ENCODE measurements at places on chromosomes 3 and 15.

DNA sequence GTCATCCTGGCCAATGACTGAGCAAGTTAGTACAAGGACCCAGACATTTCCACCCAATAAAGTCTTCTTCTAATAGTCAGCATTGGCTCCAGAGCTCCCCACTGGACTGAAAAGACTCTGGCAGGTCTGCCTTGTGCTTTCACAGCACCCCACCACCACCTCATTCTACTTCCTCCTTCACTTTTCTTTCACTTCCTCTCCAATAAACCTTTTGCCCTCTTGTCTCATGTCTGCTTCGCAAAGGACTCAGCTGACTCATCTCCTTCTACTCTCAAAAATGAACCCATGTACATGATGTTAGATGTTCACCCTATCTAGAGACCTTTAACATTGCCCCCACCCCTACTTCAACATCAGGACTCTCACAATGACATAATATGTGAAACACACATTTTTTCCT, 181.0 kb upstream of the PPP2R3A start:
- DNase-seq, result no peak

GRCh38 chr3:21989341-21990042, 238.5 kb upstream of the ZNF385D start:
- no peak for DNase-seq

- DNase-seq, result no peak
These were observed 237.6 kb downstream of the ITPR1 start for GRCh38 chr3:4730719-4731118.

DNA sequence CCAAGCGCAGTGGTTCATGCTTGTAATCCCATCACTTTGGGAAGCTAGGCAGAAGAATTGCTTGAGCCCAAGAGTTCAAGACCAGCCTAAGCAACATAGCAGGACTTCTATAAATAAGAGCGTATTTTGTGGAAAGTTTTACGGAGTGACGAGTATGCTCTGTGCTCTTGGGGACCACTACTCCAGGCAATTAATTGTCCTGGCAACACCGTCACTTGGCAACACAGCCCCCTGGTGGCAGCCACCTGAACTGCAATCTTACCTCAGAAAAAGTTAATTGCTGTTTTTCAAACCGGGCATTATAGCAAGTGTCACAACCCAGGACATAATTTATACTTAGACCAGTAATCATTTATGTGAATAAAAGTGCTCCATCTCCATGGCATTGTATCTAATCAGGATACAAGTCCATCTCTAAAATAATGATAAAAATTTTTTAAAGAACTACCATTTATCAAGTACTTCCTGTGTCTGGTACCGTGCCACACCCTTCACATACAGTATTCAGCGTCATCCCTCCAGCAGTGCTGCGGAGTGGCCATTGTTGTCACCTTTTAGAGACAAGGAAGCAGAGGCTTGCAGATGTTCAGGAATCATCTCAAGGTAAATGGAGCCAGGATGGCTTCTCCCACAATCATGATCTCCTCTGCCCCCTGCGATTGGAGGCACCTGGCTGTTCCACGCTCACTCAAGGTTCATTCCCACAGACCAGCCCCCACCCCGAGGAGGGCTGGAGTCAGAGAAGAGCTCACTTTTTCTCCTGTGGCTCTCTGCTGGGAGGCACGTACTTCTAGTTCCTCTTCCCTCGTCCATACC, 34.5 kb downstream of the PLA2G4D start:
- peak; percentile 68 for DNase-seq

- no peak for DNase-seq
These were observed 523.2 kb upstream of the ZNF717 start for GRCh38 chr3:76308541-76308940.

DNA sequence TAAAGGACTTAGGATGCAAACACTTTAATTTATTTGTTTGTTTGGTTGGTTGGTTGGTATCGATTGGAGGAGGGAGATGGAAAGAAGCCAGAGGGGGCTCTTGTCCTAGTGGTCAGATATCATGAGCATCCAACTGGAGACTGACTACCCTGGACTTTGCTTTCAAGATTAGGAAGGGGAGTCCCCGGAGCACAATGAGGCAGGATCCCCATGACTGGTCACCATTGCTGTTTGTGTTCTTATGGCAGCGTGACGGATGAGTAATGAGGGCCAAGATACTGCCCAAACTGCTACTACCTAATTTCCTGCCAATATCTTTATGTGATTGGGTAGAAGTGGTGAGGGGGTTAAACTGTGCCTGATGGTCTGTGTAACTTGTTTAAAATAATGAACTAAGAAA, 354.6 kb upstream of the ROPN1 start:
- no peak for DNase-seq

DNA sequence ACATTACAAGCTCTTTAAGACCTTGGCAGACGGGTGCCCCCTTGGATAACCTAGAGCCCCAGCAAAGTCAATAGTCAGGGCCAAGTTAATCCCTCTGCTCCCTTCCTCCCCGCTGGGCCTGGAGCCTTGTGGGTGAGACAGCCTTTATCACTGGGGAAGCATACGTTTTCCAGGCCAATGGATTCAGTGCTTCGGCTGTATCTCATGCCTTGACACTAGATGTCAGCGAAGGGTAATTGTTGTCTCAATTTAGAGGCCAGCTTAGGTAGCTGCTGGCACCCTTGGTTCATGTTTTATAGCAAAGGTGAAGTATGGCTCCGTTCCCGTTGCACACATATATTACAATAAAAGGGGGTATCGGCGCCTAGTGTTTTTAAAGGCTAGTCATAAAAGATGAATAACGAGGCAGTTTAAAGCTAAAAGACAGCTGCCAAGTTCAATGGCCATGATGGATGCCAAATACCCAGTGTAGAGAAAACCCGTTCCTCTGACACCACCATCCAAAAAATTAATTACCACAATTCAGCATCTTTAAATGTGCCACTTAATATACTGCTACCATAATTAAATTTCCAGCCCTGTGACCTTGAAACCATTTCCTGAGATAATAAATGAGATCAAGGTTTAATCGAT, 52.3 kb upstream of the BNIP2 start:
- DNase-seq, result no peak

GRCh38 chr15:81480645-81481053, 106.6 kb upstream of the TMC3 start:
- no peak for DNase-seq

- DNase-seq, result no peak
These were observed 3.5 kb upstream of the ISG20 start for GRCh38 chr15:88635318-88635717.

GRCh38 chr3:116265320-116265695, 180.0 kb downstream of the LSAMP start:
- no peak for DNase-seq

- DNase-seq, result no peak
These were observed 116.0 kb downstream of the TBC1D5 start for GRCh38 chr3:17626395-17626794.

DNA sequence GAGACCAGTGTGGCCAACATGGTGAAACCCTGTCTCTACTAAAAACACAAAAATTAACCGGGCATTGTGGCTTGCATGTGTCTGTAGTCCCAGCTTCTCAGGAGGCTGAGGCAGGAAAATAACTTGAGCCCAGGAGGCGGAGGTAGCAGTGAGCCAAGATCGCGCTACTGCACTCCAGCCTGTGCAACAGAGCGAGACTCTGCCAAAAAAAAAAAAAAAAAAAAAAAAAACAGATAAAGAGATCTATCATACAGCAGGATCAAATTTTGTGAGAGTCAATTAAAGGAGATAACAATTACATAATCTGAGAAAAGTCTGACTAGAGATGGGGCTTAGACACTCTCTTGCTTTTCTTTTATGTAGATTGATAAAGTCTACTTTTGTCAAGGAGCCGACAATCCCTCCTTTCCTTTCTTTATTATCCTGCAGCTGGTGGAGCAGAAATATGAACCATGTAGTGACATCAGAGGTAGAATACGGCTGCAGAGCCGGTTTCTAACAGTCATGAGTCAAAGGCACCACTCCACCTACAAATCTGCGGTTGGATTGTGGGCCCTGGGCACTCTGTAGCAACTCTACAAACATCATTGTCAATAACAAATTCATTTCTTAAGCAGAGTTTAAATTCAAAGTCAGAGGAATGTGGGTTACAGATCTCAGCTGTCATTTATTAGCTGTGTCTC, 9.0 kb downstream of the C2CD4A start:
- DNase-seq, result no peak

DNA sequence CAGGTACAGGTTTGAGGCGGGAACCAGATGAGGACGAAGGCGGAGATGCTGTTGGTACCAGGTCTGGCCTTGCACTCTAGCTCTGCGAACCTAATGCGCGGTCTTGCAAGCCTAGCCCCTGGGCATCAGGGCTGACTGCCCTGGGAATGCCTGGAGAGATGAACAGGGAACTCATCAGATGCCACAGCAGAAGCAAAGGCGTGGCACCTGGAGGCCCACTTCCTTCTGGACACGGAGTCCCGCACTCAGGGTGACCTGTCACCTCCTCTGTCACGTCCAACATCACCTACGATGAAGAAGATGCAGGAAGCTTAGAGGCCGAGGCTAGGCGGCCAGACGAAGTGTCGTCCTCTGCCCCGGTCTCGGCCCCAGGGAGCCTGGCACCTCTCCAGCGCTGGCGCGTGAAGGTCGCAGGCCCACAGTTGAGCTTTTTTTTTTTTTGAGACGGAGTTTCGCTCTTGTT, 9.4 kb downstream of the RPLP1 start:
- DNase-seq, result no peak

GRCh38 chr3:5056111-5056391, 66.0 kb upstream of the ARL8B start:
- no peak for DNase-seq

DNA sequence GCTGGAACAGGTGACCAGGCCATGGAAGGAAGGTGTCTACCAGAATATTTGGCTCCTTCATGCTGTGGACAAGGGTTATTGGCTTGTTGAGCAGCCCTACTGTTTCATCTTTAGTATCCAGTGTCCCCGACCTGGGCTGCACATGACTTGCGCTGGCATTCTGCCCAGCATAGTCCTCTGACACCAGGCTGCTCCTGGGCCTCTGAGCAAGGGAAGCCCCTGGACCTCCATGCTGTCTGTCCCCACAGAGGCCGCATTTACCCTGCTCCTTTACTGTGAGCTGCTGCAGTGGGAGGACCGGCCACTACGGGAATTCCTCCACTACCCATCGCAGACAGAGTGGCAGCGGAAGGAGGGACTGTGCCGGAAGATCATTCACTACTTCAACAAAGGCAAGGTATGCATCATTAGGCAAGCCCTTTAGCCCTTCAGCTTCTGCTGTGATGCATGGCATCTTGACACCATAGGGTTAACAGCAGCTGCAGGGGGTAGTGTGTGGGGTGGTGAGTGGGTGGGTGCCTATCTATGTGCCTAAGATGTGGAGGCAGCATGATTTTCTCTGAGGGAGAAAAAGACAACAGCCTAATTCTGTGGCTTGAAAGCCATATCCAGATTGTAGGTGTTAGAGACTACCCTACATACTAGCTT, 44.0 kb upstream of the MANF start:
- no peak for DNase-seq

DNA sequence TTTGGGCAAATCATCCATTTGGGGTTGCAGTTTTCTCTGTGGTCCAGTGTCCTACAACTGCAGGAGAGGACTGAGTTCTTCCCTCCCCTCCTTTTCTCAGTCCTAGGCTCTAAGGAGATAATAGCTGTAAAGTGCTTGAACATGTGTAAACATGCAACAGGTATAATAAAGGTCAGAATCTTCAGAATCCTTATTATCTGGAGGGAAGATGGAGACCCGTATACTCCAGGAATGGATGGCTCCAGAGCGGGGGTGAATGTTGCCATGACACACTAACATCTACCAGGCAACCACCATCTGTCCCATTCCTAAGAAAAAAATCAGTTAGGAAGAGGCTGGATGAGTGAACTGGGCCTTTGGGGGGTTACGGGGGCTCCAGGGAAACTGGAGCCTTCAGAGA, 39.7 kb upstream of the GLCE start:
- DNase-seq, result no peak

Measured in activated naive CD4-positive, alpha-beta T cell (primary cell).